ENCODE measurements at places on chromosomes 13 and 19.

- DNase-seq, result no peak
These were observed 927.3 kb downstream of the DIAPH3 start for GRCh38 chr13:59236309-59236919.

DNA sequence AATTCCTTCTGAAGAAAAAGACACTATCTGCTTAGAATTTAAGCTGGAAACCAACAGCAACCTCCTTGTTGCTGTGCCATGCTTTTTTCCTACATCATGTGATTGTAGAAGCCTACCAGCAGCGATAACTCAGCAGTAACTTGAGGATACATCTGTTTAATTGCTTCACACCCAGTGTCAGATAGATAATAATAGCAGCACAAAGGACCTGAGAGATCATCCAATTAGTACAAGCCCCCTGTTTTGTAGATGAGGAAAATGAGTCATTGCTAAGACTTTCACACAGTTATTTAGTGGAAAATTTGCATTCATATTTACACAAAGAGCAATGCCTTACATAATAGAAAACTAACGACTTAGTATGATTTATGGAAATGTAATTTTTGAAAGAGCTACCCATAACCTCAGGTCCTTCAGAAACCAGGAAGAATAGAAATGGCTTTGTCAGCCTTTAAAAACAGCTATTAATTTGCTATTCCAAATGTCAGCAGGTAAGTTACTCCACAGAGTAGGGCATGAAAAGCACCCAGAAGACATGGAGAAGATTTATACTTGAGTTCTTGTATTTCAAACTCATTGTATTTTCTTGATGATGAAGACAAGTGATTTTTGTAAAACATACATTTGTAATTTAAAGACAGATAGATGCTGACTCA lies 93.7 kb upstream of the SGCG start:
- no peak for DNase-seq

- DNase-seq, result no peak
These were observed 15.0 kb downstream of the NFIX start for GRCh38 chr19:13010038-13010991.

- no peak for DNase-seq
These were observed 192.5 kb downstream of the KLF12 start for GRCh38 chr13:73941752-73942151.

DNA sequence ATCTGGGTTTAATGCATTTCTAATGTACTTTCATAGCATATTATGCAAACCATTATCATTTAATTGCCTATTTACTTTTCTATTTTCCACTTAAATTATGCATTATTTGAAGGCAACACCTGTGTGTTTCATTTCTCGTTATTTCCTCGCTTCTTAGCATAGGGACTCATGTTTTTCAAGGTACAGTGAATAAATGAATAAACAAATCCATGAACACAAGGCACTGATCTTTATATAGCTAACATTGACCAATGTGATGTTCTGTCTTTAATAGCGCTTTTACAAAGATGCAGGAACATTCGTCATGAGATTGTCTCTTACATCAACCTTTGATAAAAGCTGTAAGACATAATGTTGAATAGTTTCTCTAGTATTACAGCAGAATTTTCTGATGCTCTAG lies 121.2 kb downstream of the B3GLCT start:
- DNase-seq, result no peak

DNA sequence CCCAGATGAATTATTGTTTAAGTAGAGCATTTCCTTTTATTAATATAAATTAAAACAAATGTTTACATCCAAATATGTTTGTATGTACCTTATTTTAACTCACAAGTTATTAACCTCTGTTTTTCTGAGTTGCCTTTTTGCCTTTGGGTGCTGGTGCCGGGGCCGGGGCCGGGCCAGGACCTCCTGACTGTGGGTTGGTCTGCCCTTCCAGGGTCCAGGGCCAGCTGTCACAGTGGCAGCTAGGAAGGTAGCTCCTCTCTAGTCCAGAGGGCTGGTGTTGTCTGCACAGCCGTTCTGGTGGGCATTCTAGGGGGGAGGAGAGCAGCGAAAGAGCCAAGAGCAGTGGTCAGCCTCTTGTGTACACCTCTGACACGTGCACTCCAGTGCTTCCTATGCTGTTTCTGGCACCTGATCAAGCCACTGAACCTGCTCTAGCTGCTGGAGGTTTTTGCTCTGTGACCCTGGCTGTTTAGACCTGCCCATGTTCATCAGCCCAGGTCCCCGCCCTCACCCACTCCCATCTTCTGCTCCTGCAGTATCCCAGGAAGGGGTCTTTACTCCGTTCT lies 2.0 kb upstream of the UBA2 start:
- DNase-seq, result no peak

All from fibroblast of skin of left biceps (primary cell).